ENCODE measurements at places on chromosomes 1 and 21. TPM values are rescaled to one million over a fixed set of nuclear protein-coding genes. Genes with fewer than 3 reads are reported as not detected.

The TMEM125 gene
- total RNA-seq = not detected

- no peak for DNase-seq
Measured at GRCh38 chr1:165068741-165069140, 287.8 kb downstream of the LMX1A start.

The MANEAL gene
- total RNA-seq = 0.88 TPM

GRCh38 chr1:224632921-224633321 lies 16.8 kb downstream of the CNIH3 start:
- DNase-seq = no peak

GRCh38 chr1:171833091-171833825 lies 8.0 kb upstream of the DNM3 start:
- no peak for DNase-seq

GRCh38 chr1:66951513-66951912 lies 26.7 kb downstream of the MIER1 start:
- no peak for DNase-seq

The DYRK3 gene
- total RNA-seq = 13.4 TPM

The OXCT2 gene
- total RNA-seq = 8.6 TPM

The RHBDL2 gene
- 0.33 TPM for total RNA-seq

The SLC9C2 gene
- total RNA-seq = not detected

DNA sequence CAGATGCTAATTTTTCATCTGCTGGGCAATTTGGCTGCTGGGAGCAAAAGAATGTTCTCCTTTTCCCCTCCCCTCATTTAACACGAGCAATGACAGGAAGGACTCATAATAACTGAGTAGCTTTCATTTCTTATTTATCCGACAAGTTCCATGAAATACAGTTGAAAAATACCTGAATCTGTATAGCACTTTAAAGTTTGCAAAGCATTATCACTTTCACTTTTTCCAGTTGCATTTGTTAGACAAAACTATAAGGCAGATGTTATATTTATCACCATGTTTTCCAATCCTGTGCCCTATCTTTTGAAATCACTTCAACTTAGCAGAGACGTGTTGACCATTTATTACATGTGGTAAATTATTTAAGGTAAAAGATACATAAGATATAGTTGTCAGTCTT lies 350.6 kb upstream of the SGIP1 start:
- DNase-seq = no peak

GRCh38 chr1:29264773-29265389 lies 28.6 kb downstream of the PTPRU start:
- no peak for DNase-seq

DNA sequence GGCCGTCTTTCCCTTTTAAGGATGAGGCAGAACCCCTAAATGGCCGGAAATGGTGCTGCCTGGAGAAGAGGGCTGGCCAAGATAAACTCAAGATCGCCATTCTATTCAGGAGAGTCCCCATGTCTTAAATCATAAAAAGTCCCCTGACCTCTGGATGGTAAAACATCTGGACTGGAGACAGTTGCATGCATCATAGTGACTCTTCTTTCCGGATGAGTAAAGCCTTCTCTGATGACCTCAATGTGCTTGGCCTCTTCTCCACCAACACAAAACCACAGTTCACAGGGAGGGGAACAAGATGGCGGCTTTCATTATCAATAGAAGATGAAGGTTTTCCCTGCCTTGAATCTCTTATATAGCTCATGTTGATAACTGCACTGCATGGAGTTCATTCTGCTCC lies 27.5 kb upstream of the H6PD start:
- no peak for DNase-seq

GRCh38 chr1:167957710-167958109 lies 20.8 kb upstream of the MPC2 start:
- no peak for DNase-seq

DNA sequence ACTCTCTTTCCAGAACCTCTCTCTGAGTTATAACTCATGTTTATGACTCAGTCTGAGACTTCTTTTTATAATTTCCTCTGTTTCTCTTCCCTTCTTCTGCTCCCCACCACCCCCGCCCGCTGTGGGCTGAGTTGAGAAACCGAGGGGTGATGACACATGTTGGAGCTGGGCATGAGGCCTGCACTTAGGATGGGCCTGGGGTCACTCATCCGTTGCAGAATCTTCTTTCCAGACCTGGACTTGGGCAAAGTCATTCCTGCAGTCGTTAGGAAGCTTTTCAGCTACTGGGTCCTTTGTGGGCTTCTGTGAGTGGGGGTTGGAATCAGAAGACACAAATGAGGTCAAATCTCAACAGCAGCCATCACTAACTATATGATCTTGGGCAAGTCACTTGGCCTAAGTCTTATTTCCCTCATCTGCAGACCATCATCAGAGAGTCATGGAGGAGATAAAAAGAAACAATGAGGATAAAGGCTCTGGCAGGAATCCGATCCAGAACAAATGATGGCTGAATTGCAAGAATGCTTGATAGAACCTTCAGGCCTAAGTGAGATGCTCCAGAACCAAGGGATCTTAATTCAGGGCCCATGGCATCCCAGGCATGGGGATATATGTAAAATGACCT lies 53.4 kb downstream of the RPS6KA1 start:
- DNase-seq = no peak

- DNase-seq = no peak
Measured at GRCh38 chr1:153627715-153628626, at the start of gene S100A1. Gene S100A1 (plus strand): TSS chr1:153628434. CDS start chr1:153630522, 2,088 bp downstream.

GRCh38 chr1:247112479-247112781 lies 8.3 kb upstream of the ZNF669 start:
- DNase-seq = no peak

The C8A gene
- total RNA-seq = not detected

DNA sequence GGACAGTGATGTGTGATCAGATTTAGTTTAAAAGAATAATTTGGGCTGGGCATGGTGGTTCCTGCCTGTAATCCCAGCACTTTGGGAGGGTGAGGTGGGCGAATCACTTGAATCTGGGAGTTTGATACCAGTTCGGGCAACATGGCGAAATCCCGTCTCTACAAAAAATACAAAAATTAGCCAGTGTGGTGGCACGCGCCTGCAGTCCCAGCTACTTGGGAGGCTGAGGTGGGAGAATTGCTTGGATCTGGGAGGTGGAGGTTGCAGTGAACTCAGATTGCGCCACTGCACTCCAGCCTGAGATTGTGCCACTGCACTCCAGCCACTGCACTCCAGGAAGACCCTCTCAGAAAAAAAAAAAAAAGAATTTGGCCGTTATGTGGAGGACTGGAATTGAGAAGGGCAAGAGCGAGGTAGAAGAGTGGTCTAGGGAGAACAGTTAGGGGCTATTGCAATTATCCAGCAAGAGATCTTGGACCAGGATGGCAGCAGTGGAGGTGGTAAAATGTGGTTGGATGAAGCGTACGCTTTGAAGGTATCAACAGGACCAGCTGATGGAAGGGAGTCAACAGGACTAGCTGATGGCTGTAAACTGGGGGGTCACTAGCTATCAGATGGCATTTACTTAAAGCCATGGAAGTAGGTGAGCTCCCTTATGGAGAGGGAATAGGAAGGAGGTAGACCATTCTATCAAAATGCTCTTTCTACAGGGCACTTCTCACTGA lies 9.6 kb downstream of the BTBD19 start:
- DNase-seq = no peak

DNA sequence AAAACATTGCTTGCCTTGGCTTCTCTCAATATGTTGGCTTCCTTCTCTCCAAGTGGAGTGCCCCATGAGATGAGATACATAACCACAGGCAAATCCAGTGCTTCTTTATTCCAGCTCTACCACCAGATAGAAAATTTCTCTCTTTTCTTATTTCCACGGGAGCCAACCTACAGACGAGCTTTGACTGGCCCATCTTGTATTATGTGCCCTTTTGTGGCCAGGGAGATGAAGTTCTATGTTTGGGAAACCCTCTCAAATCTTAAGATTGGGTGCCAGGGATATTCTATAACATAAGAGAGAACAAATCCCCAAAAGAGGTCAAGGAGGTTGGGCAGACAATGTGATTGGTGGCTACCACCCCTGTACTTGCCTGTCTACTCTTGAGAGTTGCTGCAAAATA lies 351.8 kb downstream of the ZNF326 start:
- no peak for DNase-seq

The CD84 gene
- total RNA-seq = not detected

DNA sequence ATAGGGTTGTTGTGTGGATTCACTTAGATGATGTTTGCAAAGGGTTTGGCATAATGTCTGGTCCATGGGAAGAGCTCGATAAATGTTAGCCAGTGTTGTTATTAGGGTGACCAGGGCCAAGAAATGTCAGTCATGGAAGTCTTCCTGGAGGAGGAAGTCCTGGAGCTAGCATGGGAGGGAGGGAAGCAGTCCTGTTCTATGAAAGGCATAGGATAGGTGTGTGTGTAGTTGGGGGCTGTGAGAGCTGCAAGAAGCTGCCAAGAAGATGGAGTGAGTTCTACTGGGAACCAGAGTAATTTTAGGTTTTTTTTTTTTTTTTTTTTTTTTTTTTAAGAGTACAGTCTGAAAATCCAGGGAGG lies 4.7 kb downstream of the LGR6 start:
- no peak for DNase-seq

The HES2 gene
- total RNA-seq = 18.8 TPM

DNA sequence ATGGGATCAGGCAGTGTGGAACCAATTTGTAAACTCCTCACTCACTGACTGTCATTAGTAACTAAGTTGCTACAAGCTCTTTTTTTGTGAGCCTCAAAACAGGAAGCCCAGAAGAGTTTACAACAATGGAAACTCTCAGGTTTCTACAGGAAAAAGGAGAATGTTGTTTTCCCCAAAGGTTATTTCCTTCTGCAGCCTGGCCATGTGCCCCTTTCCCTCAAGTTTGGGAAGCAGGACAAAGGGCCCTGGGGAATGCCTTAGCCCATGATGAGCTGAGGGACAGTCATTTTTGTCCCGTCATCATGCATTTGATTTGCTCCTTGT lies 395.9 kb downstream of the KIF26B start:
- no peak for DNase-seq

The RGS16 gene
- not detected for total RNA-seq

DNA sequence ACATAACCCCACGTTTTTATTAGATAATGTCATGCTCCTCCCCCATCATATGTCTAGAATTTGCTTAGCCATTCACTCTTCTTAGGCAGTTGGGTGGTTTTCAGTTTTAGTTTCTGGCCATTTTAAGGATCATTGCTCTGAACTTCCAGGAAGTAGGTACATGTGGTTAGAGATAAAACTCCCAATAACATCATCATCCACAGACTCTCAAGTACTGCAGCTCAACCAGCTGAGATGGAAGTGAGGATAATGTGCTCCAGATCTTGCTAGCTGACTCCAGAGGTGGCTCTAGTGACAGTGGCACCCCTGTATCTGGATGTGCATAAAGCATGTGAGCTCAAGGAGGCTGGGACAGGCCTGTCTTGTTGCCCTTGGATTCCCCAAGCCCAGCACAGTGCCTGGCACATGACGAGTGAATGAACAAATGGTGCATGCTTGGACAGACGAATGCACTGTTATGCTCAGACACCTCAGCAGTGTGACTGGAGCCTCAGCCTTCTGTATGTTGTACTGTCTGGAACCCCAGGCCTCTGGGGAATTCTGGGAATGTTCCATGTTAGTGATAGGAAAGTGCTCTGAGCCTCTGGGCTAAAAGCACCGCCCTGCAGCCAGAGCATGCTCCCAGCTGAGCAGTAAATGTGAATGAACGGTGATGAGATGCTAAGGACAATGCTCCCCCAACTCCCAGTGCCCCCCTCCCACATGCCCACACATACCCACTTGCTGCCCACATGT lies 16.4 kb upstream of the KCNN3 start:
- DNase-seq = no peak

The GOLT1A gene
- total RNA-seq = not detected

The VHLL gene
- total RNA-seq = not detected

All from pulmonary artery endothelial cell (primary cell).